A549 treated with ZK216348 at 1 μM for 4 hours (cell line): ENCODE measurements at places on chromosomes 7 and 10. TPM values are rescaled to one million over a fixed set of nuclear protein-coding genes. Genes with fewer than 3 reads are reported as not detected.

The SFRP5 gene
- 1.5 to 2.4 TPM (median 1.9 TPM) in 5 replicates for total RNA-seq

The DNAJC12 gene
- total RNA-seq, result 49.3 to 85.7 TPM (median 60.1 TPM) in 5 replicates

The ACADSB gene
- 4.2 to 8.8 TPM (median 6.3 TPM) in 5 replicates for total RNA-seq

The LRIT1 gene
- total RNA-seq, result not detected in 5 replicates

The OPTN gene
- total RNA-seq, result 47.4 to 65.4 TPM (median 57.6 TPM) in 5 replicates

The MMRN2 gene
- 0.57 to 1.4 TPM (median 1.0 TPM) in 5 replicates for total RNA-seq

The VWDE gene
- total RNA-seq, result 0.29 to 1.3 TPM (median 0.47 TPM) in 5 replicates

The POU6F2 gene
- total RNA-seq, result not detected in 5 replicates

The HKDC1 gene
- total RNA-seq, result 10.6 to 19.1 TPM (median 12.9 TPM) in 5 replicates

The CYP26C1 gene
- not detected in 5 replicates for total RNA-seq

The GNG11 gene
- total RNA-seq, result 24.2 to 39.8 TPM (median 33.9 TPM) in 5 replicates

The OPALIN gene
- not detected in 5 replicates for total RNA-seq

The SCIN gene
- 0.30 to 0.71 TPM (median 0.45 TPM) in 5 replicates for total RNA-seq

The ECHDC3 gene
- total RNA-seq, result 6.6 to 10.4 TPM (median 8.5 TPM) in 5 replicates

The CDNF gene
- 0.52 to 1.4 TPM (median 1.1 TPM) in 5 replicates for total RNA-seq

The MALRD1 gene
- not detected in 5 replicates for total RNA-seq

The POLR2J2 gene
- 0.26 to 0.89 TPM (median 0.36 TPM) in 4 of 5 replicates, not detected in the other for total RNA-seq

The MYL10 gene
- not detected in 5 replicates for total RNA-seq

The MYH16 gene
- total RNA-seq, result 0.27 to 1.2 TPM (median 0.74 TPM) in 5 replicates

The CCL24 gene
- not detected in 5 replicates for total RNA-seq

The UNCX gene
- 0.21 TPM in 1 of 5 replicates, not detected in the others for total RNA-seq

The ZNF37A gene
- 5.0 to 6.7 TPM (median 5.5 TPM) in 5 replicates for total RNA-seq

The ODAD2 gene
- total RNA-seq, result not detected in 5 replicates

The CD36 gene
- total RNA-seq, result 0.14 to 0.19 TPM in 2 of 5 replicates, not detected in the others

The GIMAP4 gene
- total RNA-seq, result not detected in 5 replicates
